ENCODE measurements at places on chromosomes 5 and 9.

GRCh38 chr5:50463047-50463446 is 22.0 kb upstream of the EMB start:
- no peak for DNase-seq

- no peak for DNase-seq
Observed at GRCh38 chr9:86263876-86264275, 4.4 kb upstream of the C9orf153 start.

- DNase-seq, result no peak
Observed at GRCh38 chr5:164934039-164934438, 1428.6 kb downstream of the MAT2B start.

- no peak for DNase-seq
Observed at GRCh38 chr9:69175486-69175885, 1.4 kb downstream of the TJP2 start.

- no peak for DNase-seq
Observed at GRCh38 chr5:154401931-154402330, 43.9 kb upstream of the SAP30L start.

- DNase-seq, result peak; percentile 98
Observed at GRCh38 chr5:139698490-139699146, 50.5 kb downstream of the CXXC5 start.

DNA sequence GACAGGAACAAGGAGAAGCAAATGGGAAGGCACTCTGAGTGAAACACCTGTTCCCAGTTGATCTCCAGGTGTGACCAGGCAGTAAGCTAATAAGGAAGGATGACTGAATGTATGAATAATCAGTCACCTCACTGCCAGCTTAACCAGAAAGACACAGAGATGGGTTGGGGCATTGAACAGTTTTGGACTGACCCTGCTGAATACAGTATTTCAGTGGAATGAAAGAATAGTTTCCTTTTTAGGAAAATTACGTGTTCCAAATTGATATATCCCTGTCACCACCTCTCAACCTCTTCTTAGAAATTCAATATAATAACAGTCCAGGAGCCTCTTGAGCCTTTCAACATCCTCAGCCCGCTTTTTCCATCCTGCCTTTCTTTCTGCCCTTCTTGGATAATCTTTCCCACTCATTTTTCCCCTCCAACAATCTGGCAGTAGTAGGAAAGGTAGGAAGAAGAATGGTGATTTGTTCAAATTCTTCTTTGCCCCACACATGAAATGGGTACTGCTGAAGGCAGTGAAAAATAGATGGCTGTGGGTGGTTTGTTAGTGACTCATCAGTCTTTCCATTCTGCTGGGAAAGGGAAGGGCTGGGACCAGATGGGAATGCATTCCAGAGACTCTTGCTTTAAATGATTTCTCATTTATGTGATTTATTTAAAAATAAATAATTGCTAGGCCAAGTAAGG is 117.9 kb downstream of the ZSWIM6 start:
- DNase-seq, result peak; percentile 77

- no peak for DNase-seq
Observed at GRCh38 chr5:56175021-56175420, 58.1 kb downstream of the ANKRD55 start.

DNA sequence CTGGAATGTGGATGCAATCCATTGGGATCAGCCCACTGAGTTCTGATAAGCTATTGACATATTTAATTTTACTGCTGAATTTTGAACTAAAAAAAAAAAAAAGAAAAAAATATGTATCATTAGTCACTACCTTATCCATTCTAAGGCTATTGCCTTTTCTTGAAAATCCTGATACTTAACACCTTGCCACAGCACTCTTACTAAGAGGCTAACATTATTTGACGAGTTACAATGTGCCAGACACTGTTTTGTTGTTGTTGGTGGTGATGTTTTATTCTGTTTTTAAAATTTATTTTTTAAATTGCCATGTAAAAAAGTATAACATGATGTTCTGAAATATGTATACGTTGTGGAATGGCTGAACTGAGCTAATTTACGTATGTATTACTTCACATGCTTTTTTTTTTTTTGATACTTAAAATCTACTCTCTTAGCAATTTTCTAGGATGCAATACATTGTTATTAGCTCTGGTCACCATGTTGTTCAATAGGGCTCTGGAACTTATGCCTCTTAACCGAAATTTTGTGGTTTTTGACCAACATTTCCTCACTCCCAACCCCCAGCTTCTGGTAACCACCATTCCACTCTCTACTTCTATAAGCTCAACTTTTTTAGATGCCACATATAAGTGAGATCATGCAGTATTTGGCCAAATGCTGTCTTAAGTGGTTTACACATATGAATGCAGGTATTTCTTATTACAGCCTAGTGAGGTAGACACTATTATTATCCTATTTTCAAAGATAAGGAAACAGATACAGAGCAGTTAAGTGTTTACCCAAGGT is 134.8 kb upstream of the PCA3 start:
- DNase-seq, result no peak

- DNase-seq, result no peak
Observed at GRCh38 chr5:170563824-170564567, 60.2 kb downstream of the KCNIP1 start.

GRCh38 chr9:127949827-127950512 is 12.3 kb upstream of the DPM2 start:
- no peak for DNase-seq

- DNase-seq, result no peak
Observed at GRCh38 chr5:17129093-17129849, 88.2 kb upstream of the BASP1 start.

- DNase-seq, result no peak
Observed at GRCh38 chr5:93320920-93321445, 260.0 kb downstream of the NR2F1-AS1 start.

GRCh38 chr5:172351240-172351778 is 67.7 kb upstream of the UBTD2 start:
- DNase-seq, result peak; percentile 15
